Activated CD8-positive, alpha-beta memory T cell treated with anti-CD3 and anti-CD28 coated beads for 1 hour (primary cell): ENCODE measurements at places on chromosomes 5 and 9.

DNA sequence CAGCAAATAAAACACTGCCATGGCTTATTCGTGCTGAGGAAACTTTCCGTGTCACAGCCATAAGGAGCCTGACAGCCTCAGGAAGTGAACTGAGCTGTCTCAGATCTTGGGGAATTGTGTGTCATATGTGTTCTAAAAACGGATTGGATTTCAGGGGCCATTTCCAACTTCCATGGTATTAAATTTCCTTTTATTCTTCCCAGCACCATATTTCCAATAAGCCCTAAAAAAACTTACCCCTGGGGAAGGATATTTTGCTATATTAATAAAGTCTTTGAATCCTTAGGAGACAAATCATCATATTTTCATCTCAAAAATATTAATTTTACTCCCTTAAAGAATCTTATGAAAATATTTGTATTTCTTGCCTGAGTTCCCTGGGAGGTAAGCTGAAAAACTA is 93.9 kb downstream of the LHFPL2 start:
- DNase-seq = no peak

DNA sequence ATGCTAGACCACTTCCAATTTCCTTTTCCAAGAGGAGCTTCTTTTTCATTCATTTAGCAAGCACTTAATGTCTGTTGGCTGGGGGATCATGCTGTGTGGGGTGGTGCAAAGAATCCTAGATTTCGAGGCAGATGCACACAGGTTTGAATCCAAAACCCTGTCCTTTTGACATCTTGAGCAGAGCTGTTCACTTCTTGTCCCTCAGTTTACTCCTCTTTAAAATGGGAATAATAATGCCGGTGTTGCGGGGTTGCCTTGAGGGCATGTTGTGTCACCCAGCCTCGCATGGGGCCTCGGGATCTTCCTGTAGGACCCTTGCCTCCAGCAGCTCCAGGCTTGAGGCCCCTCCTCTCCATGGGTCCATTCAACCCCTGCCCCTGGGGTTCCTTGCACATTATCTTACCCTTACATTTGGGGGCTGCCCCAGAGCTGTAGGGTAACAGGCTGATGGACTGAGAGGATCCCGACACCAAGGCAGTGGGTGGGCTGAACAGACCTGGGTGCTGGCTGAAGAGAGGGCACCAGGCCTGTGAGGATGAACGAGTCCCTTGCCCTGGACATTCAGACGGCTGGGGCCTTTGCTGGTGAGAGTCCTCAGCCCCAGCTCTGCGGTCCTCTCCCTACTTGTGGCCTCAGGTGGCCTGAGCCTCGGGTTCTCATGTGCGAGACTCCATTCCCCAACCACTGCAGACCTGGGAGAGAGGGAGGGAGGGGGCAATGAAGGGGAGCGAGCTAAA is 145.8 kb downstream of the BARX1 start:
- no peak for DNase-seq

GRCh38 chr9:22067196-22067595 is 58.1 kb upstream of the CDKN2B start:
- no peak for DNase-seq

- DNase-seq = peak; percentile 17
Observed at GRCh38 chr5:140725799-140726471, 25.7 kb downstream of the ZMAT2 start.

DNA sequence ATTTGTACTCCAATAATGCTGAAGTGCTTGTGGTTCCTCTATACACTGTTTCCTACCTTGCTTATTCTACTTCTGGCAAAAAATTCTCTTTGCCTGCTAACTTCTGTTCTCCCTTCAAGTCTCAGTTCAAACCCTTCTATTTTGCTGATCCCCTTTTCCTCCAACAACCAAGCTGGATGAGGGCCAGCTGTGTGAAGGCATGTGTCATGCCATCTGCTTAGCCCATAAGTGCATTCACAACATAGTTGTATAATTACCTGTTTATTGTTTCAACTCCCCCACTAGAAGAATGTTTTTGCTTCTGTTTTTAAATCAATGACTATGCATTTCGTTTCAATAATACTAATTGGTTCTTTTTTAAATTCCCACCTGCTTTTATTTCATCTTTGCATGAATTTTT is 1951.4 kb upstream of the WWC1 start:
- no peak for DNase-seq

DNA sequence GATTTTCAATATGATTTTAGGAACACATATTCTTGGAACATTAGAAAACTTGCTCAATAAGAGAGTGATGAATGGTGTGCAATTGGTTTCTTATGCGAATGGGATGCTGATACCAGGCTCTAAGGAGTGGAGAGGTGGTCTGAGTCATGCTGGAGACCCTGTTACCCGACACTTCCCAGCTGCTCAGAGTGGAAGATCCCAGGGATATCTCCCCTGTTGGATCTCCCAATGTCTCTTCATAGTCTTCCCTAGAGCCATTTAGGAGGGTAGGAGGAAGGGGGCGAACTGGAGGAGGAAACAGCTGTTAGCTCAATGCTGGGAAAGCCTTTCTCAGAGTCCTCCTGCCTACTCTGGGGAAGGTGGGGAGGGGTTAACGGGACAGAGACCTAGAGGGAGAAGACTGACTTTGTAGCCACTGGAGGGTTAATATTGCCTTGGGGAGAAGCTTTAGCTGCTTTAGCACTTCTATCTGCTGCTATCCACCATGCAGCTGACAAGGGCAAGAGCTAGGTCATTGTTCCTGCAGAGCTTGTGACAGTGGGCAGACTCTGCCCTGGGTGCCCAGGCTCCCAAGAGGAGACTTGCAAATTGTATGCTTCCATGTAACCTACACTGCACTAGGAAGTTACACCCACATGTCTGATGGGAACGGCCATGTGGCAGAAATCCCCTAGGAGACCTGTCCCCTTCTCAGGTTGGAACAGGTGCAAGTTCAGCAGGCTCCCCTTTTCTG is 301.0 kb downstream of the GADD45G start:
- no peak for DNase-seq

DNA sequence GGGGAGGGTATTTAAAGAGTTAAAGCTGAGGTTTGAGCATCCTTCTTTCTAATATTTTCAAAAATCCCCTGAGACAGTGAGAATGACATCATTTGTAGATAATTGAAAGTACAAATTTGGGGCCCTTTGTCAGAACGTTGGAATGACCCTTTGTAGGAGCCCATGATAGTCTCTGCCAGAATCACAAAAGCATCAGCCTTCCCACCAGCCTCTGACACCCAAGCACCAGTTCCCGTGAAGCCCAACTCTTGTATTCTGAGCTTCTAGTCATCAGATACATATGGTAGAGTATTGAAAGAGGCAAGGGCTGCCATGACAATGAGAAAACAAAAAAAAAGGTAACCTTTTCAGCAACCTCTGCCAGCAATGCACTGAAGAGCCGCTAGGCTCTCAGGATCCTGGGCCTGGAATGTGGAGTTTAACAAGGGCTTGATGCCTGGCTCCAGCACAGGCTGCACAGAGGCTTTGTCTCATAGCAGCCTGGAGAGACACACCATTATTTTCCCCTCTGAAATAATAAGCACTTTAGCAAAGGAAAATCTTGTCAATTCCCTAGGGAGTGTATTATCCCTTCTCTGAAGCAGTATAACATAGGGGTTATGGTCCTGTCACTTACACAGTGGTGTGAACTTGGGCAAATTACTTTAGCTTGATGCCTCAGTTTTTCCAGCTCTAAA is 114.4 kb downstream of the ZNF608 start:
- DNase-seq = no peak

DNA sequence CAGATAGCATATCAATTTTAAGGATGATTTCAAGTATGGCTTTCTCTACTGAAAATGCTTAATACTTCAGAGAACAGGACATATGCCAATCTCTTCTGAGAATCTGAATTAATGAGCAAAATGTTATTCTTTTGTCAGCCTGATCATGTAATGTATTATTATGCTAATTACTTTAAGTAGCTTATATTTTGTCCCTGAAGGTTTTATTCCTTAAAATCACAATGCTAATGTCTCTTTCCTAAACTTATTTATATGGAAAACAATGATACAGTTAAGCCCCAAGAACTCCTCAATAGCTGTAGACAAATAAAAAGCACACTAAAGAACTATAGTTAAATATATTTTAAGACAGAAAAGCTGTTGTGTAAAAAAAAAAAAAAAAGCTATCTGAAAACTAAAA is 256.9 kb upstream of the PTPRD start:
- DNase-seq = no peak

DNA sequence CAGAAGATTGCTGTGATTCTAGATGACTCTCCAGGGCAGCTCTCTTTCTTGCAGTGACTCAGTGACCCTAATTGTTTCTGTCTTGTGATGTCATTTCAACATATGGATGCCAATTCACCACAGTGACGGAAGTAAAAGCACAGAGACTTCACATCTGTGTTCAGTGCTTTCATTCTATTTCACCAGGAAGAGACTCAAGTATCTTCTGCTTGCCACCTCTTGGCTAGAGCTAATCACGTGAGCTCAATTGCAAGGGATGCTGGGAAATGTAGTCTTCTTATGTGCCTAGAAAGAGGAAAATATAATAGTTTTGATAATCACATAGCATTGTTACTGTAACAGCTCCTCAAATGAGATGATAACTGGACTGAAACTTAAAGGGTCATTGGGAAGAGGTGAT is 453.3 kb upstream of the KLF4 start:
- DNase-seq = no peak

GRCh38 chr5:53322257-53322656 is 158.2 kb upstream of the FST start:
- no peak for DNase-seq

- no peak for DNase-seq
Observed at GRCh38 chr5:107072967-107073366, 597.8 kb downstream of the EFNA5 start.

- no peak for DNase-seq
Observed at GRCh38 chr5:172424808-172425207, 29.5 kb downstream of the SH3PXD2B start.

GRCh38 chr9:96487949-96488348 is 38.0 kb downstream of the HABP4 start:
- DNase-seq = no peak

GRCh38 chr9:131608493-131609037 is 63.2 kb downstream of the PRRT1B start:
- no peak for DNase-seq

- DNase-seq = no peak
Observed at GRCh38 chr5:68305223-68305870, 89.8 kb downstream of the PIK3R1 start.

DNA sequence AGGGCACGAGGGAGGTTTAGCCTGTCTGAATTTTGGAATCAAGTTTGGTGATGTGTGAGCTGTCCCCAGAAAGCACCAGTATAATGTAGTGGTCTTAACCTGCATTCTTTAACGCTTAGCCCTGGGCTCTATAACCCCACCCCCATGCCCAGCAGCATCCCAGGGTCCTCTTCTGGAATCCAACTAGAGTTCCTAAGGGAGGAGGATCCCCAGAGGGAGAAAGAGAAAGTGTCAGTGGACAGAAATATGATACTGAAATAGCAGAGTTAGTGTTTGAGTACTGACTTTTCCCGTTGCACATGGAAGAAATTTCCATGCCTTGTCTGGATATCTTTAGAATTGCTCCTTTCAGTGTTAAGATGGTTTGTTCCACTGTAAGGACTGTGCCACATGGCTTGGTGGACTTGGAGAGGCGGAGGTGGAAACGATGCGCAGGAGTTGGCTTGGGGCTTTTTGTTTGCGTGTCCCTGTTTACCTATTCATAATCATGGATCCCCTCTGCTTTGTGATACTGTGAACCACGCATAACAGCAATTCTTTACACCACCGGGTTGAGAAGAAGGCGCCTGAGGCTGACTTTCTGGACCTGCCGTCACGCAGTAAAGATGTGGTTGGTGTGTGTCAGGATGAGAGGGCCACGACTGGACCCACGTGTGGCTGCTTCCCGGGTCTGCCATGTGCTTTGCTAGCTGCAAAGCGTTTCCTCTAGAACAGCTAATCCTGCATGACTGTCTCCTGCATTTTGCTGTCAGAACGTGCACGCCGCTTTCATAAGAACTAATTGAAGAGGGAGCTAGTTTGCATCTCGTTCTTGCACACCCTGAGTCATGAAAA is 142.3 kb downstream of the SMARCA2 start:
- no peak for DNase-seq

GRCh38 chr9:20995616-20996015 is 35.8 kb downstream of the HACD4 start:
- no peak for DNase-seq

DNA sequence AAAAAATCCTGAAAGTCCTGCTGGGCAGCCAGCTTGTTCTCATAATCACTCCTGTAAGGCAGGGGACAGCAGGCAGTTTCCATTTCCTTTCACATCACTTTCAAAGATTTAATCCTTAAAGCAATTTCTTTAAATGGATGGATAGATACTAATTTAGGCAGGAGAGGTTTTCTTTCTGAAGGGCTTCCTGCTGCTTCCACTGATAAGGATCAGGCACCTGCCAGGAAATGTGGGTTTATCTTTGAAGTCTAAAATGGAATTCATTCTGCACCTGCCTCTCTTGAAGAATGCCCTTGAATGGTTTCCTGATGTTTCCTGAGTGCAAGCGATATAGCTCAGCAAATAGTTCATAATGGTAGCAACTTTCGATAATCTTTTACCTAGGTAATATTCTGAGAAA is 64.5 kb downstream of the STARD4 start:
- DNase-seq = no peak

GRCh38 chr5:170115925-170116324 is 10.2 kb downstream of the FOXI1 start:
- DNase-seq = no peak

- DNase-seq = no peak
Observed at GRCh38 chr5:176851871-176852658, 41.7 kb downstream of the UNC5A start.

- no peak for DNase-seq
Observed at GRCh38 chr5:72241346-72242003, 78.6 kb downstream of the MRPS27 start.

DNA sequence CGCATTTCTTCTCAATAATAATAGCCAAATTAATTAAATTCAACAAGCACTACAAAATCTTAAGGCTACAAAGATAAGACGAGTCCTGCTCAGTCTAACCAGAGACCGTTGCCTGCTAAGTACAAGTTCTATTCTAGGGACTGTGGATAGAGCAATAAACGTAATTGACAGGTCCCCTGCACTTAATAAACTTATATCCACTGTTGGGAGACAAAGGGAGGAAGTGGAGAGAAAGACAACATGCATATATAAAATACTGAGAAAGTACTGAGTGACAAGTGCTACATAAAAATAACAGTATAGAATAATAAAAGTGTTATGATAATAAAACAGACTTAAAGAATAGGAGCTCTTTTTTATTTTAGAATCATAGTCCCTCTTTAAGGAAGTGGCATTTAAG is 158.1 kb downstream of the MLLT3 start:
- DNase-seq = no peak

DNA sequence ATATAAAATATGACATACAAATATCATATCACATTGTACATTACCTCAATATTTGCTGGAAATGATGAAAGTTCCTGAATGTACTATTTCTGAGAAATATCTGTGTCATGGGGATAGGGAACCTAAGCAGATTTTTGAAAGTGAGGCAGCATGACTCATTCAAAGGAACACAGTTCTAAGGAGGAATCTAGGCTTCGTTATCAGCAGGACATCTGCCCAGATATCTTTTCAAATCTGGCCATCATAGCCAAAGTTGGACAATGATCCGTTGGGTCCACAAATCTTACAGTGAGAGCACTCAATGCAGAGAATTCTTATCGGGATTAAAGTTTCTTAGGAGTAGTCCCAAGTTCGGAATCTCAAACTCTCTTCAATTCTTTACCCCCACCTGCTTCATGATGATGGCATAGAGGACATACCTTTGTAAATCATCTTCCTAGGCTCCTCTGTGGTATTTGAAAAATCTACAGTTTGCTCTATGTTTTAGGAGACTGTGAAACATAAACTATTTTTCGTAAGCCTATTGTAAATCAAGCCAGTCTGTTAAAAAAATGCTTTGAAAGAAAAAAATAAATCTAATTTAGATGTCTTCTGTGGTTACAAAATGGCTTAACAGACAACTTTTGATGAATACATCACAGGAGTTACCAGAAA is 29.4 kb upstream of the ALDH1A1 start:
- DNase-seq = no peak
